ENCODE measurements at places on chromosomes 5 and 9.

DNA sequence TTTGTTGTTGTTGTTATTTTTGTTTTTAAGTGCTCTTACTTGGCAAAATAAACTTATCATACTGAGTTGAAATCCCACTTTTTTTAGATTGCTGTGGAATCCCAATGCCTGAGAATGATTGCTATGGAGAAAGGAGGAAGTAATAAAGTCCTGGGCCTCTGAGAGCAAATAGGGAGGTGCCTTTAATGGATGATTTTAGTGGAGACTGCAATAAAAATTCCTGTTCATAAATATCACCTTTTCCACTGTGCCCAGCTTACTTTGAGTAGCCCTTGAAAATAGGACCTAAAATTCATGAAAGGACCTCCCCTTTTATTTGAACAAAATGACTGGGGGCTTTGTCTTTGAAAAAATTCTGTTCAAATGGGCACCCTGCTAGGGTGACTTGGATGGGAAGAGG is 21.8 kb upstream of the ANKH start:
- no peak for DNase-seq

GRCh38 chr5:180008433-180008832 is 63.1 kb downstream of the RNF130 start:
- DNase-seq = no peak

- DNase-seq = no peak
Measured at GRCh38 chr9:116147821-116148220, 5.8 kb upstream of the PAPPA start.

DNA sequence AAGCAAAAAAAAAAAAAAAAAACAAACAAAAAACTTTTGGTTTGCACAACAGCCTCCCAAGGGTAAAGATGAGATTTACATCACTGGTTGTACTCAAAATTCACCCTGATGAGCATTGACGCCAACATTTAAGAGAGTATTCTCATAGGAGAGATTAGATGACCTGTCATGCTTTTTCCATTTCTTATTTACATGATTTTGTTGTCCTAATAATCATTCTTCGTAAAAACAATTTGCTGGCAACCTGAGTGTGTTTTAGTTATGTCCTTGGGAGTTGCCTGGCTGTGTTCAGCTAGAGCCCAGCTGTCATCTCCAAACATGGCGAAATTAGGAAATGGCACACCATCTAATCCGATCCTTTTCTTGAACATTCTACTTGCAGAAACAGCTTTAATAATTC is 186.4 kb upstream of the MRPS30 start:
- DNase-seq = no peak

GRCh38 chr9:117444501-117444900 is 29.6 kb upstream of the ASTN2 start:
- no peak for DNase-seq

DNA sequence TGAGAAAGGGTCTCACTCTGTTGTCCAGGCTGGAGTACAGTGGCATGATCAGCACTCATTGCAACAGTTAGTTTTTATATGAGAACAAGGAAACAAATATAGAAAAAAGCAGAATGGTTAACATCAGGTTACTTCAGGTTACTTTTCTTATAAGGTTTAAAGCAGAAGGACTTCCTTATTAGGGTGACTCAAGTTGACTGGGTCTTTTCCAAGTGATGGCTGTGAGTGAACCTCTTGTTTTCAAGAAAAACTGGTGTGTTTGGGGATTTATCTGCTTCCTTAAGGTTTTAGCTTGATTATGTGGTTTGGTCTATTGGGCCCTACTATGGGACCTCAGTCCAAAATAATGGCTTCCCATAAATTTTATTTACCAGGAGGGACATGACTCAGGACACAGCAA is 99.2 kb downstream of the ARRDC3 start:
- DNase-seq = no peak

- DNase-seq = no peak
Measured at GRCh38 chr5:169944115-169944514, 36.2 kb downstream of the INSYN2B start.

DNA sequence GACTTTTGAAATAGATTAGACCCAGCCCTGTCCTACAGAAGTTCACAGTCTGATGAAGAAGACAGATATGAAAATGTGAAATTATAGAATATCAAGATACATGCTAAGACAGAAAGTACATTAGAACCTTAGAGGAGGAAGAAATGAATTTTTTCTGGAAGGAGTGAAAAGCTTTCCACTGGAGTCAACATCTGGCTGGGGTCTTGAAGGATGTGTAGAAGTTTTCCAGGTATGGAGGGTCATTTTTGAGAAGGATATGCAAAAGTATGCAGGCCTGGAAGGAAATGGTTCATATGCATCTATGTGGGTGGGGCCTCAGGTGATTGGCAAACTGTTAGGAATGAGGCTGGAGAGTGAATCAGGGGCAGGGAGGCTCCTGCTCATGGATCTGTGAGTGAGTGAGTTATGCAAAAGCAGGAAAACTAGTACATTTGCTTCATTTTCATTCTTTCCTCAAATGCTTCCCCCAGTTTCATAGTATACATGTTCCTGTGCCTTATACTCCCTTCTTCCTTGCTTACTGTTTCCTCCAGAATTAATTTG is 142.3 kb downstream of the GRIA1 start:
- DNase-seq = no peak

DNA sequence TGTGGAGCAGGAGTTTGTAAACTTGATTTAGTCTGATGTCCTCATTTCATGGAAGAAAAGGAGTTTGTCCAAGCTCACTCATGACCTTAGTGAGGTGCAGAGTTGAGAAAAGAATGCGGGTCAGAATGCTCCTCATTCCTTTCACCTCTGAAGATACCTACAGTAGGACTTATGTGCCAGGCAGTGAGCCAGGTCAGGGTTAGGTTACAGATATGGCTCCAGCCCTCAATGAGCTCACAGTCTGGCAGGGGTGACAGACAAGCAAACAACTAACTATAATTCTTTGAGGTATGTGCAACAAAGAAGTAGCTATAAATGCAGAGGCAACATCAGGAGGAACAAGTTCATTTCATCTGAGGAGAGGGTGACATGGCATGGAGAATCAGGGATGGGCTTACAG is 102.5 kb downstream of the SPATA31D1 start:
- no peak for DNase-seq

DNA sequence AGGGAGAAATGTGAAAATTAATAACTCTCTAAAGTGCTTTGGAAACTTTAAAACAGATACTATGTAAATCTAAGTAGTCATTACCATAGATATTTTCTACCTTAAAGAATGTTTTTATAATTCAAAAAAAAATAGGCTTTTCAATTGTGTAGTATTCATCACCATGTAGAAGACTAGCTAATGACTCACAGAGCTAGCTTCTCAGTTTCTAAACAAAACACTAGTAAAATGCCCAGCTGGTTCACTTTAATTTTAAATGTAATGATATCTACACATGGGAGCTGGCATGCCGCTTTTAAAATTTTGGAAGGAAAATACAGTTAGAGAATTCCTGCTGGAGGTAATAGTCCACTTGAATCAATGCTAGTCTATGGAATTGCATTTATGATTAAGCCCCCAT is 509.8 kb downstream of the CSNK1G3 start:
- no peak for DNase-seq

GRCh38 chr9:129998491-129999140 is 44.4 kb downstream of the FNBP1 start:
- no peak for DNase-seq

DNA sequence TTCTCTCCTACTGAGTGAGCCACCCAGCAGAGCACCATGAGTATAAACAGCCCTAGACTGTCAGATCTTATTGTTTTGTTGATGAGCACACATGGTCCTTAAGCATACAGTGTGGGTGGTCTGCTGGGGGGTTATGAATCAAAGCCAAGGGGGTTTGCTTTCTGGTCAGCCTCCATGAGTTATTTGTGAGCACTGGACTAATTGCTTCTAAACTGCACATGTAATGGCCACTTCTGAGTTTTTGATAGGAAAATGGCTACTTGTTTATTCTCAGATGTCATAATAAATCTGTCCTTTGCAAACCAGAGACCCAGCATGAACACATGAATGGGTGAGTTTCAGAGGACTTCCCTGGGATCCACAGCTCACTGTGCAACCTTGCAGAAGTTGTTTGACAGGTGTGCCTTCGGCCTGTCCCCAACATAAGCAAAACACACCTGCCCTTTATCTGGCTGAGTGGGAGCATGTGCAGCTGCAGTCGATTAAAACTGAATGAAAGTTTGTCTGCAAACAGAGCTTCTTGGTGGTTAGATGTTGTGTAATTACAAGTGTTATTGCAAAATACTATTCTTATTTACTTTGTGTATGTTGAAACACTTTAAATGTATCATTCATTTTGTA is 35.9 kb downstream of the MAMDC2 start:
- DNase-seq = no peak

GRCh38 chr9:134919303-134919702 is 1.6 kb upstream of the FCN1 start:
- DNase-seq = no peak

DNA sequence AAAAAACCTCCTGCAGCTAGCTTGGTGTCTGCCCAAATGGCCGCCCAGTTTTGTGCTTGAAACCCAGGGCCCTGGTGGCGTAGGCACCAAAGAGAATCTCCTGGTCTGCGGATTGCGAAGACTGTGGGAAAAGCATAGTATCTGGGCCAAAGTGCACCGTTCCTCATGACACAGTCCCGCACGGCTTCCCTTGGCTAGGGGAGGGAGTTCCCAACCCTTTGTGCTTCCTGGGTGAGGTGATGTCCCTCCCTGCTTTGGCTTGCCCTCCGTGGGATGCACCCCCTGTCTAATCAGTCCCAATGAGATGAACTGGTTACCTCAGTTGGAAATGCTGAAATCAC is 83.0 kb upstream of the JAK2 start:
- DNase-seq = no peak

- DNase-seq = no peak
Measured at GRCh38 chr5:67297376-67297775, 100.8 kb upstream of the CD180 start.

- DNase-seq = no peak
Measured at GRCh38 chr9:95778957-95779356, 96.5 kb upstream of the ERCC6L2 start.

- DNase-seq = no peak
Measured at GRCh38 chr9:94644543-94644942, 5.2 kb upstream of the FBP1 start.

DNA sequence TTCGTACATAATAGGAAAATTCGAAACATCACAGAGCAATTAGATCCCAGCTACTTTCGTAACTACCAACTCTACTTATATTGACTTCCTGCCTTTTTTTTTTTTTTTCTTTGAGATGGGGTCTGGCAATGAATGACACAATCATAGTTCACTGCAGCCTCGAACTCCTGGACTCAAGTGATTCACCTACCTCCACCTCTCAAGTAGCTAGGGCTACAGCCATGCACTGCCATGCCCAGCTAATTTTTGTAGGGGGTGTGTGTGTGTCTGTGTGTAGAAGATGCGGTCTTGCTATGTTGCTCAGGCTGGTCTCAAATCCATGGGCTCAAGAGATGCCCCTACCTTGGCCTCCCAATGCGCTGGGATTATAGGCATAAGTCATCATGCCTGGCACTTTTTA is 5.8 kb upstream of the PAIP2 start:
- DNase-seq = no peak

DNA sequence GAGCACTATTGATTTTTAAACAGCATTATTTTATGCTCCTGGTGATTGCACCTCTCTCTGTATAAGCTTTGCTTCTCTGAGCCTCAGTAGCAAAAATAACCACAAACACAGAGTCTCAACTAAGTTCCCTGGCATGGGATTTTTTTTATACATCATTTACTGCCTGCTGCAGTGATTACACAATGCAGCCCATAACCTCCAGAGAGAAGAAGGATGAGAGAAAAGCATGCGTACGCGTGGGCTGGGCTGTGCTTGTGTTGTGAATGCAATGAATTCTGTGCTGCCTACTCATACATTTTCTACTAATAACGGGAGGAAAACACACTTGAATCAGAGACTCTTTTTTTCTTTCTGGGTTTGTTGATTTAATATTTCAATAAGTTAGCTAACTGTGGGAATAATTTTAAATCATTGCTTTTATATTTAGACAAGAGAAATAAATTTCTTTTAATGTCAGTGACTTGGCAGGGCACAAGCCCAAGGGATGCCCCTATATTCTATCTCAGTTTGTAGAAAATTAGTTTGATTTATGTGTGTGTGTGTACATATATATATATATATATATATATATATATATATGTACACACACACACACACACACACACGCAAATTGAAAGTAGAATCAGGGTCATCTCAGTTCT is 351.5 kb downstream of the MED10 start:
- no peak for DNase-seq

- no peak for DNase-seq
Measured at GRCh38 chr5:174527916-174528540, 196.4 kb upstream of the MSX2 start.

DNA sequence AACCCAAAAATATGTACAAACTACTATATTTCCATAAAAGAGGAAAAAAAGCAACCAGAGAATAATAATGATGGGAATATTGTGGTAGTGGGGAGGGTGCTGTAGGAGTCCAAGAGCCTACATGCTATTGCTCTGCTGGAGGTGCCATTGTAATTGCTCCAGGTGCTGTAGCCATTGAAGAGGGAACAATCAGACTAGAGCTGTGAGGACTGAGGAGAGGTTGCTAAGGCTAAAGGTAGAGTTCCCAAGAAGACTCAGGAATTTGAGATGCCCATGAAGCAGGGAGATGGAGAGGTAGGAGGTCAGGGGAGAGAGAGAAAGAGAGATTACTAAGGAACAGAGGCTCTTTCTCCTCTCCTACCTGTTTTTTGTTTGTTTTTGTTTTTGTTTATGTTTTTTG is 394.0 kb downstream of the DMRTA1 start:
- no peak for DNase-seq

GRCh38 chr5:148965511-148966265 is 97.2 kb downstream of the SH3TC2 start:
- DNase-seq = no peak

GRCh38 chr5:116382032-116382873 is 192.4 kb downstream of the SEMA6A start:
- DNase-seq = no peak

DNA sequence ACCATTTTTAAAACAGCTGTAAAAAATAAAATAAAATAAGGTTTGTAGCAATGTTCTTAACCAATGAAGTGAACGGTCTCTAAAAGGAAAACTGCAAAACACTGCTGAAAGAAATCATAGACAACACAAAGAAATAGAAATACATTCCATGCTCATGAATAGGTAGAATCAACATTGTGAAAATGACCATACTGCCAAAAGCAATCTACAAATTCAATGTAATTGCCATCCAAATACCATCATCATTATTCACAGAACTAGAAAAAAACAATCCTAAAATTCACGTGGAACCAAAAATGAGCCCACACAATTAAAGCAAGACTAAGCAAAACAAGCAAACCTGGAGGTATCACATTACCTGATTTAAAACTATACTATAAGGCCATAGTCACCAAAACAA is 67.6 kb upstream of the RGMB start:
- DNase-seq = no peak

DNA sequence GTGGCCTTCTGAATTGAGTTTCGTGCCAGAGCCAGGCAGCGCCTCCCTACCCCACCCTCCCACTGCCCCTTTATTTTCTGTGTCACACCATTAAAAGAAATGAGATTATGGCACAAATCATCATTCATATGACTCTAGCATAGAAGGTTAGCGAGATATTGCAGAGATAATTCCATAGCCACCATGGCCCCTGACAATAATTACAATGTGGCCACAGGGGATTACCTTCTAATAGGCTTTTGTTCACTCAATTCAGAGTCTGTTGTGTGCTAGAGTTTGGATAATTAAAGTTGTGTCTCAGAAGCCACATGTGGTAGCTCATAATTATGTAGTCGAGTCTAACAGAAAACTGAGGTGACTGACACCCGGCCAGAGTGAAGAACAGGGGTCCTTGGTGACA is 428.1 kb downstream of the ARHGEF28 start:
- no peak for DNase-seq

Measured in stimulated activated CD8-positive, alpha-beta memory T cell treated with anti-CD3 and anti-CD28 coated beads, Interleukin-2, amount 100 ng/mL, for 1 hour (primary cell).